ENCODE measurements at places on chromosomes 13 and 19.

GRCh38 chr13:46817095-46817494, 20.1 kb upstream of the ESD start:
- peak; percentile 18 for DNase-seq

DNA sequence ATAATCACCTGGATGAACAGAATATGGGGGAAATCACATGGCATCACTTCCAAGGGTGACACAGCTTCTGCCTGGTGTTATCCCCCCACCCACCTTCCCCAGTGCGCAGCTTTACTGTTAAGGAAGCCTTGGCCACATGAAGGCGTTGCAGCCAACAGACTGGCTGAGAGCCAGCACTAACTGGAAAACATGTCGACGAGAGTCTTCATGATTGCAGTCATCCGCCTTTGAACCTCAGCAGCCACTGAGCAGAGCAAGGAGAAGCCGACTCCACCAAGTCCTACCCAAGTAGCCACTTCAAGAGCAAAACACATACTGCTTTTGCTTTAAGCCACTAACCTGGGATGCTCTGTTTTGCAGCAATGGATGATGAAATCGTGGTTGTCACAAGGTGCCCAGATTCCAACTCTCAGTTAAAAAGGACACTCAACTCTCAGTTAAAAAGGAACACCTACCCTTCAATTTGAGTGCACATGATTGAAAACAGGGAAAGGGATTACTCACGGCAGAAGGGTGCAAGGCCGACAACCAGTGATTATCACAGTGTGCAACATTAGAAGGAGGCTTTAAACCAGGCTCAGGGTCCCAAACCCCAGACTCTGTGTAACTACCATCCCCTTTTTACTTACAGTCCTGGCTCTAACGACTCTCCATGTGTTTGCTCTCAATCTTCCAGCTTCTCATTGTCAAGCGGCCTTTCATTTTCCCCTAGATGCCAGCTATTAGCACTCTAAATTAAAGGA, 149.1 kb downstream of the KLF12 start:
- no peak for DNase-seq

DNA sequence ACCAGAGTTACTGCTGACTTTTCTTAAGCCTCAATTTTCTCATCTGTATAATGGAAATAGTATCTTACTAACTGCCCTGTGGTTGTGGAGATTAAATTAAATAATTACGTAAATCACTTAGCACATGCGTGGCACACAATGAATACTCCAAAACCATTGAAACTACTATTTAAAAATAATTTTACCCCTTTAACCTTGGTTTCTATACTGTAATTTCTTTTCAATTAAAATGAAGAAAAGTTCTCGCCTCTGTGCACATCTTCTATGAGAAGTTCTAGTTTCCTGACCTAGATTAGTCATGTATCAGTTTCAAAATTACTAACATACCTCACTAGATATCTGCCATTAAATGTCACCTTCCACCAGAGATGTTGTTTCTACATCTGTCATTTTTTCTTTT, 5.7 kb downstream of the SLITRK1 start:
- DNase-seq, result no peak

- DNase-seq, result no peak
Measured at GRCh38 chr13:76715075-76715474, 171.1 kb downstream of the KCTD12 start.

- DNase-seq, result peak; percentile 36
Measured at GRCh38 chr19:925087-925525, 729 bp upstream of the ARID3A start.

- no peak for DNase-seq
Measured at GRCh38 chr13:114120591-114121011, 11.8 kb downstream of the RASA3 start.

GRCh38 chr19:40257096-40257517, 28.0 kb downstream of the AKT2 start:
- DNase-seq, result no peak

DNA sequence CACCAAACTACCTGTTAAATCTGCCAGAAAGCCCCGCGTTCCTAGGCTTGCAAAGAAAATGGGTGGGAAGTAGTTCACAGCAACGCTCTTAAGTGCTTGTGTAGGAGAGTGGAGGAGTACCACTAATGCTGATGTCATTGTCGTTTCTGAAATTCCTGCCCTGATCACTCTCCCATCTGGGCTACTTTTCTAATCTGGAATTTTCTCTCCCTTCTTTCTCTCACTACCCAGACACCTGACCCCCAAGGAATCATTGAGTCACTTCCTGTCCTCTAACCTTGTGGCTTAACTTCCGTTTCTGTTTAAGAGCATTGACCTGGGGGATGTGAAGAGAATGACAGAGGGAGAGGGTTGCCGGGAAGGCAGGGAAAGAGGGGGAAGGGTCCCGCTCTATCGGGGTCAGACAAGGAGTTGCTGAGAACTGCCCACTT, 98.7 kb downstream of the STARD13 start:
- peak; percentile 30 for DNase-seq

DNA sequence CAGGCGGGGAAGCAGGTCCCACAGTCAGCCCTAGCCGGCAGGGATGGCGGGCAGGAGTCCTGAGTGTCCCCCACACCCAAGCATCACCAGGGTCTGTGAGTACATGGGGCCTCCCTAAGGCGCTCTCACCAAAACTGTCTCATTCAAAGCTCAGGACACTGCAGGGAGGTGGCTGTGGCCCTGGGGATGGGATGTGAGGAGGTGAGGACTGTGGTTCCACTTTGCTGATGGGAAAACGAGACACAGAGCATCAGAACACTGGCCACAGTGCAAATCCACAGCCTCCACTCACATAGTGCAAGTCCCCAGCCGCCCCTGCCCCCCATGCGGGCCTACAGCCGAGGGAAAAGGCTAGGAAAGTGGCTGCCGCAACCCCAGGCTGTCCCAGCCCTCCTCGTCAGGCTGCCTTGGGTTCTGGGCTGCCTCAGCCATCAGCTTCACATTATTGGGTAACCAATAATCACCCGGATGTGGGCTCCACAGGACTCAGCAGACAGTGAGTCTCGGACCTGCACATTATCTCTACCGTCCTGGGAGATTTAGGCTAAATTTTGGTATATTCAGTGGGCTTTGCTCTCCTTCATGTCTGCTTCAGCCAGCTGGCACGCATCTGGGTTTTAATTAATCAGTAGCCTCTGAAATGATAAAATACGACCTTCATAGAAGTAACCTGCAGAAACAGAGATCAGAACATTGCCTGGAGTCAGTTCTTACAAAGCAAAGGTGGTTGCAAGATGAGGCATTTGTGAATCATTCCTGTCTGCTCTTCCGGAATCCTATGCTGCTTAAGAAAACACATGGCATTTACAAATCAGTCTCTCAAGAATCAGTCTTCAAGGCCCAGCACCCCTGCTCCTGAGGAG, 77.0 kb downstream of the SOX1 start:
- peak; percentile 2 for DNase-seq

DNA sequence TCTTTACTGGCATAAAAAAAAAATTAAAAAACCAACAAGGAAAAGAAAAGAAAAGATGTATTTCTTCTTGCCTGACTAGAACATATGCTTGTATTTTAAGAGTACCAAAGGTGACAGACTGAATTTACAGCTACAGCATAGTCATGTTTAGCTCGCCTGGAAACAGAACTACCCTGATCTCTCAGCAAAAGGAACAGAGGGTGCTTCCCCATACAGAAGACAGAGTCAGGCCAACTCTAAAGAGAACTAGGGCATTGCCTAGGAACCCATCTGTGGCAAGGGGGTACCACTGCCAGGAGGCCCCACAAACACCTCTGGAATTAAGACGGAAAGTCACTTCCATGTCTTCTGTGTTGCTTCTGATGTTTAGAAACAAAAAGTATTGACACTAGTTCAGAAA, 252.1 kb upstream of the STARD13 start:
- DNase-seq, result no peak

GRCh38 chr19:10966809-10967208, 6.0 kb downstream of the SMARCA4 start:
- no peak for DNase-seq

- DNase-seq, result no peak
Measured at GRCh38 chr13:94173312-94173854, 306.1 kb downstream of the DCT start.

GRCh38 chr19:45283443-45284033, 32.5 kb downstream of the MARK4 start:
- DNase-seq, result no peak

GRCh38 chr13:64078480-64078936, 2662.9 kb upstream of the PCDH20 start:
- no peak for DNase-seq
